ENCODE measurements at places on chromosomes 4 and X.

DNA sequence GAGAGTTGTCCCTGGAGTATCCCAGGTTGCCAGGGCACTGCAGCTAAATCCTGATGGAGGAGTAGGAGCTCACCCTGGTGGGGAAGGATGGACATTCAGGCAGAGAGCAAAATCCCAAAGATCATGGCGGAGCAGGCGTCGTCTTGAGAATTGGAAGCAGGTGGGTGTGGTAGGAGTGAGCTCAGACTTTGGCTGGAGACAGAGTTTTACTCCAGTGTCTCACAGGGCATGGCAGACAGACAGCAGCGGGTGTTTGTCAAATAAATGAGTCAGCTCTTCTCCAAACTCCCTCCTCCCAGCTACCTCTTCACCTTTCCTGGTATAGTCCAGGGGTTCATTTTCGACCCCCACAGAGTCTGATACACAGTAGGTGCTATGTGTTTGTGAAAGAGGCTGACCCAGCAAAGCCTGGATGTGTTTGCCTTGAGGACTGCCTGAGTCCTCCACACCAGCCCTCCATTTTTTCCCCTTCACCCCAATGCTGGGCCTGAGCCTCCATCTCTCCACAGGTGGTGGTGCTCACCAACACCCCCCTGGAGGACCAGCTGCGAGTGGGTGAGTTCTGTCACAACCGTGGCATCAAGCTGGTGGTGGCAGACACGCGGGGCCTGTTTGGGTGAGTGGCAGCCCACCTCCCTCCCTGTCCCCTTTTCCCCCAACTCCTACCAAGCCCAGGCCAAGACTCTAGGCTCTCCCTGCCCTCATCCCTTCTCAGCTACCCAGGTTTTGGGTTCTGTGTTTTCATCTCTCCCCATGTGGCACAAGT is 6.9 kb downstream of the UBA1 start:
- no peak for DNase-seq

DNA sequence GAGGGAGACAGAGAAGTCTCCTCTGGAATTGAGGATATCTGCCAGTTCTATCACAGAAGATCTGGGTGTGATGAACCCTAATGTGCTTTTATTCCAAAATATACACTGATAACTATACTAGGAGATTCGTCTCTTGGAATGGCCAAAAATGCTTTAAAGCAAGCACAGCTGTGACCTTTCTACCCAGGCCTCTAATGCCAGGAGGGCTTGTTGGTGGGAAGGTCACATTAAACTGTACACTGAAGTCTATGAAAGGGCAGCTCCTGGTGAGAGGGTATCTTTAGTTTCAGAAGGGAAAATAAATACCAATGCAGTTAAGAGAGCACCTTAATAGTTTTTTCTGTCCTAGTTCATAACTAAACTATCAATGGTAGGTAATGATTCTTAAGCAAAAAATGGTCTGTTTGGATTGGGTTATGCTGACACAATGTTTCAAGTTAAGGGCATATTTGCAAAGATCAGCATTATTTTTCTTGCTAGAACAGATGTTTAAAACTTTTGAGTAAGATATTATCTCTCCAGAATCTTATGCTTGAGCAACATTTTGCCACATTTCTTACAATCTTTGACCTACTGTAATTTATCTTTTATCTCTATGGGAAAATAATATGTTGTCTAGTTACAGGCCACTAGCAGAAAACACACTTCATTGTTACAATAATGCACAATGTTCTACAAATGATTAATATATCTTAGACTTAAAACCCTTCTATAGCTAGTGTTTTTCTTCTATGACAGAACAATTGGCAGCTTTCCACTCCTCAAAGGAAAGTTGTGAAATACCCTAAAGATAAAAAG is 59.6 kb downstream of the SEC24D start:
- DNase-seq = no peak

DNA sequence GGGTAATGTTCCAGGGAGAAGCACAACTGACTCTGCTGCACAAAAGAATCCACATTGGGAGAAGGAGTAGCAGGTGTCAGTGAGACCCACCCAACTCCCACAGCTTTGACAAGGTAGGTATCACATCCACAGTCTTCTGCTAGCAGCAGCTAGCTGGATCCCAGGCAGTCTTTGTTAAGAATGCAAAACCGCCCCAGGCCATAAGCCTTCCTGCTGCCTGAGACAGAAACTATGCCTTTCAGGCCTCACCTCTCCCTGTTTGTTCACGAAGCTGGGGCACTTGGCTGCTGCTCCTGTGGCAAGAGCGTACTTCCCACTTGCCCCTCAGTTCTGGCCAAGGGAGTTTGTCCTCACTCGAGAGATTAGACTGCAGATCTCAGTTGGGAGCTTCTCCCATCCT is 21.4 kb downstream of the RRAGB start:
- DNase-seq = no peak

DNA sequence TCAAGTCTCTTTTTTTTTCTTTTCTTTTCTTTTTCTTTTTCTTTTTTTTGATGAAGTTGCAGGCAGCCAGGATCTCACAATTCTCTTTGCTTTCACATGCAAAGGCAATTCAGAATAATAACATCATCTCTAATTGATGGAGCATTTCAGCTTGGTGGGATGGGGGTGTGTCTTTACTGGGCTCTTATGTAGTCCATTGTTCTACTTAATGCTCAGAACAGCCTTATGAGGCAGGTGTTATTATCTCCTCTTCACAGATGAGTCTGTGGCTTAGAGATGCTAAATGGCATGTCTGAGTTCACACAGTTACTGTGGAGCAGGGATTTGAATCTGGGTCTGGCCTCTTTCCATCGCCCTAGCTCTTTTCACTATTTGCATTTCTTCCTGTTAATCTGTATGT is 70.2 kb downstream of the TRPC5 start:
- no peak for DNase-seq
